NCI-H1048 (cell line): ENCODE measurements at places on chromosomes 1 and 21.

- no peak for DNase-seq
These were observed 49.6 kb upstream of the KDM4A start for GRCh38 chr1:43600033-43601020.

DNA sequence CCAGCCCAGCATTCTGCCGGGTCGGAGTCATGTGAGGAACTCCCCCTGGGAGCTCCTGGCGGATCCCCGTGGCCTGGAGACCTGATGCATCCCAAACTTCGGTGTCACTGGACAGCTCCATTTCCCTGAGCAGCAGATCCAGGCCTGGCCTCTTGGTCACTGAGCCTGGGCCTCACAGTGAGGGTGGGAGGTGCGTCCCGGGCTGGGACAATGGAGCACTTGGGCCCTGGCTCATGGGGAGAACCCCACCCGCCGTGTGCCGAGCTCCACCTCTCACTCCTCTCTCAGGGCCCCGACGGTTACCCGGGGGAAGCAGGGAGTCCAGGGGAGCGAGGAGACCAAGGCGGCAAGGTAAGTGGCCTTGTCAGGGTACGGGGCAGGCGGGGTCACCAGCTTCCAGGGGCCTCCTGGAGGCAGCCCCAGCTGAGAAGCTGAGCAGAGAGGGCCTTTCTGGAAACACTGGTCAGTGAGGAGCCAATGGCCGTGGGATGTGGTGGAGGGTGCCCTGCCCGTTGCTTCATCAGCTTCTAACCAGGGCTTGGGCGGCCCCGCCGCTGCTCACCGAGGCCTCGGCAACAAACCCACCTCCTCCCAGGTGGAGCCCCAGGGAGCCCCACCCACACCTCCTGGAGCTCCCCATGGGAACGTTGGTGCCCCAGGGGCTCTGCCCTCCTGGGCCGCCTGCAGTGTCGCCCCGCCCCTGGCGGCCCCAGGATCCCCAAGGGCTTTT is 19.8 kb downstream of the COL6A2 start:
- no peak for DNase-seq

- no peak for DNase-seq
These were observed 22.3 kb upstream of the FAM78B start for GRCh38 chr1:166189126-166189525.

DNA sequence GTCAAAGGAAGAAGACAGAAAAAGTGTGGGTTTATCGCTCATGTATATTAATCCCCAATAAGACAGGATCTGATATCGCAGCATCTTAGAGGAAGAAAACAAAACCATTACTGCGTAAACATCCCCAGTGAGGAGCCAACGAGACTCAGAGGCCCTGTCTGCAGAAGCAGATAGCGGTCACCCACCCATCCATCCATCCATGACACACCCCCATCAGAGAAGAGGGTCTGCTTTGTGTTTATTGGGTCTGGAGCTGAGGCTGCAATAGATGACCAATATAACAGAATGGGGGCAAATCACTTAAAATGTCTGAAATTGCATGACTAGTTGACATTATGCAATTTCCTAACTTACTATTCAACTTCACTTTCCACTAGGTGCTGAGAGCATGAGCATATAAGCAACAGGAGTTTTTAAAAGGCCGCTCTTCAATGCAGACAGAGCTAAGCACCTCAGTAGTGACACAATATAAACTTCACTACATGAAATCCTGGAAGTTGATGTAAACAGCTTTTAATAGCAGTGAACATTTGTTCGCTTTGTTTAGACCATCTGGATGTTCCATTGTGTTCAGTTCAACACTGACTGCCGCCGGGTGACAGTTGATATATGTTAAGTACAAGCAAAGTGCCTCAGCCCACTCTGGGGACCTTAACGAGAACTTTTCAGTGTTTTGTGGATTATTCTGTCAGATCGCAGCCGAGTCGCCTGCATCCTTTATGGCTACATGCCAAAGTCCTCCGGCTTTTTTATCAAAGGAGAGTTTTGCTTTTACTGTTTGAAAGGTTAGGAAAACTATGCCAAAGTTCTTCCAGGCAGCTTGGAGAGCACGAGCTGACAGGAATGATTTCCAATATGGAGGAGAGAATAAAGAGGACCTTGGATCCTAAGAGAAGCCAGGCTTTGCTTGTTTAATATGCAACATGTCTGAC is 167.5 kb downstream of the ZNF281 start:
- no peak for DNase-seq

- DNase-seq = no peak
These were observed 688.5 kb downstream of the MATN1 start for GRCh38 chr1:30034627-30035521.

- no peak for DNase-seq
These were observed 29.3 kb downstream of the TMEM200B start for GRCh38 chr1:29094433-29094832.

GRCh38 chr1:8010080-8010664 is 15.9 kb downstream of the ERRFI1 start:
- DNase-seq = no peak

GRCh38 chr1:94236013-94236491 is 1.3 kb downstream of the ARHGAP29 start:
- no peak for DNase-seq

- DNase-seq = no peak
These were observed 7.6 kb downstream of the RPL5 start for GRCh38 chr1:92839442-92839841.

GRCh38 chr1:10676963-10677362 is 119.5 kb downstream of the CASZ1 start:
- no peak for DNase-seq

GRCh38 chr1:233172201-233172600 is 123.3 kb downstream of the PCNX2 start:
- peak; percentile 31 for DNase-seq

DNA sequence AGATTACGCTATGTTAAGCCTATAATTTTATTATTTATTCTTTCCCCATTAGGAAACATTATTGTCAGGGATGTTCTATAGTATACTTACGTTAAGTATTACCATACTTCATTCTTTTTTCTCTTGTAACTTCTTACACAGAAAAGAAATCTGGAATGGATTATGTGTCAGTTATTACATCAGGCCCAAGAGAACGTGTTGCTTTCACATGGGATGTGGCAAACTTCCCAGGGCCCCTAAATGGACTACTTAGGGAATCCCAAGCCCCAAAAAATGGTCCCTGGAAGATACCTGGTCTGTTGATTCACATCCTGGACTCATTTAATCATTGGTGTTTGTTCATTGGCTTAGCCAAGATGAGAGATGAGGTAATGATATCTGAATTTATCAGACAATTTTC is 249.8 kb downstream of the NRIP1 start:
- DNase-seq = no peak

- DNase-seq = no peak
These were observed 4.4 kb downstream of the GJC2 start for GRCh38 chr1:228154021-228154669.
